ENCODE measurements at places on chromosomes 16 and 17.

DNA sequence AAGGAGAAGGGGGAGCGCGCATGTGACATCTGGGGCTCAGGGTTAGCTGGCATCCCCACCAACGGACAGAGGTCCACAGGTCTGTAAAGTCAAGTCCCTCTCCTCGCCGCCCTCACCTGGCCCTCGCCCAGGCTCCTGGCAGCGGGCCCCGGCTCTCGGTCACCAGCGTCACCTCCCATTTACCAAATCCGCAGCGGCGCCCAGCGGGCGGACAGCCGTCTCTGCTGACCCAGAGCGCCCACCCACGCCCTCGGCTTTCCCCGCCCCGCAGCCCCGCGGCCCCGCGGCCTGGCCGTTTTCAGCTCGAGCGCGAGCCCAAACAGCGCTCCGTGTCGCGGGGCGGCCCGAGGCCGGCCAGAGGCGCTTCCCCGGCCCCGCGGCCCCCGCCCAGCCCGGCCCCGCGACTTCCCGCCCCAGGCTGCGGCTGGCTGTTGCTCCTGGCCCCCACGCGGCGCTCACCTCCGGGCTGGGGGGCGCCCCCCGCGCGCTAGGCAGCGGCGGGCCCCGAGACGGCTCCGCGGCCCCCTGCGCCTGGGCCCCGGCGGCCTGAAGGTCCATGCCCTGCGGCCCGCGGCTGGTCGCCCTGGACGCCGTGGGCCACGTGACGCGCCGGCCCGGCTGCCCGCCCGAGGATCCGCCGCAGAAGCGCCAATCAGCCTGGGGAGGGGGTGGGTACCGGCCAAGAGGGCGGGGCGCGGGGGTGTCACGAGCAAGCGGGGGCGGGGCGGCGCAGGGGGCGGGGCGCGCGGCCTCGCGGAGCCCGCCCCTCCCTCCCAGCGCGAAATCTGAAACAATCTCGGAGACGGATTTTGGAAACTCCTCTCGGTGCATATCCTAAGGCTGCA is at the start of gene COPRS:
TSS of gene COPRS (minus strand) at position 603 of the 845 bp plus-strand sequence. CDS start at position 558, 45 bp downstream.
- DNase-seq: peak; percentile 87

- no peak for DNase-seq
Measured at GRCh38 chr17:82878527-82878926, 38.7 kb upstream of the ZNF750 start.

- DNase-seq: no peak
Measured at GRCh38 chr17:10058921-10059683, 139.3 kb downstream of the GAS7 start.

DNA sequence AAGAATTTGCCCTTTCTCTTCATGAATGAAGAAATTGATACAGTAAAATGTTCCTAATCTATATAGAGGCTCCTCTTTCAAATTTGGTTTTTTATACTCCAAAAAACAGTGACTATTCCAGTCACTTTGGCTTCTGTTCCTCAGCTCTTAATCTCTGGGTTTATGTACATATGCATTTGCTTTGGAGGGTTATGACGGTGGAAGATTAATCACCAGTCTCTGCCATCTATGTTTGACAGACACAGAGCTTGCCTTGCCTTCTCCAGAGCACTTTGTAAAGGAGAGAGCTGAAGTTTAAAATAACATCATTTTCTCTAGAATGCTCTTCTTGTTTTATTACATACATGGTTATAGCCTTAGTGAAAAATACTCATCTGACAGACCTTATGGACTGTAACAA is 99.3 kb downstream of the NLK start:
- no peak for DNase-seq
